Esophagus squamous epithelium (tissue), 5 donors: ENCODE measurements at places on chromosomes 11 and 22. TPM values are rescaled to one million over a fixed set of nuclear protein-coding genes. Genes with fewer than 3 reads are reported as not detected.

- no peak for DNase-seq
- no peak overlapping the region for H3K27ac ChIP-seq
- H3K36me3 ChIP-seq: no peaks in the 10 kb centered on the region
Measured at GRCh38 chr11:13098063-13098462, 88.9 kb downstream of the RASSF10 start.

MMP8 gene
- not detected for total RNA-seq

DNA sequence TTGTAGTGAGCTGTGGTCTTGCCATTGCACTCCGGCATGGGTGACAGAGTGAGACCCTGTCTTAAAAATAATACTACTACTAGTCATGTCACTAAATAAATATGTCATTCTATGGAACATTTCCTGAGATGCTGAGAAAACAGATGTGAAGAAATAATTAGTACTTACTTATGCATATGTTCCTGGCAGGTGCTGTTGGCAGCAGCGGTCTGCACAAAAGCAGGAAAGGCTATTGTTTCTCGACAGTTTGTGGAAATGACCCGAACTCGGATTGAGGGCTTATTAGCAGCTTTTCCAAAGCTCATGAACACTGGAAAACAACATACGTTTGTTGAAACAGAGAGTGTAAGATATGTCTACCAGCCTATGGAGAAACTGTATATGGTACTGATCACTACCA lies 8.8 kb downstream of the ARCN1 start:
- H3K36me3 ChIP-seq: peaks cover 6% of the 10 kb centered on the region
- no peak overlapping the region for H3K4me3 ChIP-seq
- DNase-seq: no peak
- no peaks in the 10 kb centered on the region for H3K27me3 ChIP-seq

DNA sequence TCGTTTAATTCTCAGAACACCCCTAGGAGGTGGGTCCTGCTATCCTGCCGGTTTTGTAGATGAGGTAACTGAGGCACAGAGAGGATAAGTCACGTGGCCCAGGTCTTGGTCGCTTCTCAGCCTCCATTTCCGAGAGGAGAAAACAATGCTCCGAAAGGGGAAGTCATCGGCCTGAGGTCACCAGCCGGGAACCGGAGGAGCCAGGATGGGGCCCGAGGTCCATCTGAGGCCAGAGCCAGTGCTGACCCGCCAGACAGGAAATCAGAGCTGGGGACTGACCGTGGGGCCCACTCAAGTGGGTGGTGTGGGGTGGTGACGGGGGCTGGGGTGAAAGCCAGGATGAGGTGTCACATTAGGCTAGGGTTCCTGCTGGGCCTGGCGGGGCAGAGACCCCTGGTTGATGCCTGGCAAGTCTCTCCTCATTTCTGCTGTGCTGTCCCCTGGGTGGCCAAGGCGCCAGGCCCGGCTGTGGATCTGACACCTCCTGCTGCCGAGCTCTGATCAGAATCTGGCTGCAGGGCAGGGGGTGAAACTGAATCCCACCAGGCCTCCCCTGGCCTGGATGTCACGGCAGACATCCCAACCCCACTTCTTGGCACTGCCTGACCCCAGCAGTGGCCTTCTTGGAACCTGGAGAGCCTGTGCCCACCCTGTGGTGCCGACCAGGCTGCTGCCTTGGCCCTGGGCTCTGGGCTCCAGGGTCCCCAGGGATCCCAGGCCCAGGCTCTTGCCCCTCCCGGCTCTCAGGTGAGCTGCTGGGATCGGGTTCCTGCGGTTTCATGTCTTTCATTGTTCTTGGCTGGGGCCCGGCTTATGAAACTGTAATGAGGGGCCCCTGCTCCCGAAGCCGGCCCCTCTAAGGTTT lies 12.0 kb downstream of the TRIOBP start:
- H3K36me3 ChIP-seq: no peaks in the 10 kb centered on the region
- no peak for DNase-seq
- no peak overlapping the region for H3K27ac ChIP-seq
- H3K4me3 ChIP-seq: no peak overlapping the region
- H3K4me1 ChIP-seq: peaks cover 14% of the 10 kb centered on the region
- H3K27me3 ChIP-seq: no peaks in the 10 kb centered on the region

ZPR1 gene
- total RNA-seq: 22.1 TPM

USH1C gene
- not detected for total RNA-seq

GLB1L2 gene
- total RNA-seq: 3.1 TPM

OR52I1 gene
- total RNA-seq: not detected

SLC22A9 gene
- not detected for total RNA-seq

- no peak overlapping the region for H3K4me3 ChIP-seq
- DNase-seq: no peak
- H3K36me3 ChIP-seq: no peaks in the 10 kb centered on the region
- H3K27ac ChIP-seq: no peak overlapping the region
- H3K27me3 ChIP-seq: no peaks in the 10 kb centered on the region
- peaks cover 5% of the 10 kb centered on the region for H3K4me1 ChIP-seq
Measured at GRCh38 chr11:77093987-77094840, 8.4 kb upstream of the OMP start.

- DNase-seq: no peak
- no peaks in the 10 kb centered on the region for H3K4me1 ChIP-seq
- H3K36me3 ChIP-seq: no peaks in the 10 kb centered on the region
- H3K4me3 ChIP-seq: no peak overlapping the region
- no peak overlapping the region for H3K27ac ChIP-seq
- H3K27me3 ChIP-seq: no peaks in the 10 kb centered on the region
Measured at GRCh38 chr11:27688076-27688475, 12.2 kb downstream of the BDNF start.

GRCh38 chr11:46249103-46249937 lies 28.1 kb upstream of the CREB3L1 start:
- no peak for DNase-seq
- no peak overlapping the region for H3K4me3 ChIP-seq
- H3K4me1 ChIP-seq: no peaks in the 10 kb centered on the region

DNA sequence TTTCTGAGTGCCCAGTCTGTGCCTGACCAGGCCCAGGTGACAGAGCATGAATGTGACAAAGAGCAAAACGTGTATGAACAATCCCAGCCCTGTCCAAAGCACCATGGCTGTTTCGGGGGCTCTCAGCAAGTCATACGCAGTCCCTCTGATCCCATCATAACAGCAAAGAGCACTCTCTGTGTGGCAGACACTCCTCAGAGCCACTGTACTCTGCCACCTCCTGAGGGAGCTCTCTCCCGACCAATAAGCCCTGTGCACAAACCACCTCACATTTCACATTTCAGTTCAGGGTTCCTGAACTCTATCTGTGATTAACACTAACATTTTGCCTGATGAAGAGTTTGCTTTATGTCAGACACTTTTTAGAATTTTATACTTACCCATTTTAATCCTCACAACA lies 6.6 kb downstream of the DGCR2 start:
- no peaks in the 10 kb centered on the region for H3K36me3 ChIP-seq
- no peaks in the 10 kb centered on the region for H3K27me3 ChIP-seq
- no peak overlapping the region for H3K27ac ChIP-seq
- peaks cover 23% of the 10 kb centered on the region for H3K4me1 ChIP-seq

NCR3LG1 gene
- total RNA-seq: 6.1 TPM

DNA sequence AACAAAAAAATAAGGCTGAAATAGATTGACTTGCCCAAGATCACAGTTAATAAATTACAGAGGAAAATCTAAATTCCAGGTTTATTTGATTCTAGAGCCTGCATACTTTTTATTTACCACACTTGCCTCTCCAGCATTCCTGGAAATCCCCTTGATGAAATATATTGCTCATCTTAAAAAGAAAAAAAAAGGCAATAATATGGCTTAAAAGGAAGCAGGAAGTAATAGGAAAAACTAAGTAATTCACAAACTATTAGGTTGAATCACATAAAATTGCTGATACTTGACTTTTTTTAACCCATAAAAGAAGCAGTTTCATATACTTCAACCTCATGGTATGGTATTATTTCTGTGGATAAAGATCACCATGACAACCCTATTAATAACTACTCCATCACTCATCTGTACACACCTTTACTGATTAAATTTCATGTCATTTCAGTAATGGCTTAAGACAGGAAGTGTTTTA lies 52.9 kb downstream of the COPB1 start:
- no peak for DNase-seq
- no peak overlapping the region for H3K4me3 ChIP-seq
- H3K27me3 ChIP-seq: no peaks in the 10 kb centered on the region
- no peaks in the 10 kb centered on the region for H3K4me1 ChIP-seq

PAMR1 gene
- 9.2 TPM for total RNA-seq

ARFIP2 gene
- 43.7 TPM for total RNA-seq

DNA sequence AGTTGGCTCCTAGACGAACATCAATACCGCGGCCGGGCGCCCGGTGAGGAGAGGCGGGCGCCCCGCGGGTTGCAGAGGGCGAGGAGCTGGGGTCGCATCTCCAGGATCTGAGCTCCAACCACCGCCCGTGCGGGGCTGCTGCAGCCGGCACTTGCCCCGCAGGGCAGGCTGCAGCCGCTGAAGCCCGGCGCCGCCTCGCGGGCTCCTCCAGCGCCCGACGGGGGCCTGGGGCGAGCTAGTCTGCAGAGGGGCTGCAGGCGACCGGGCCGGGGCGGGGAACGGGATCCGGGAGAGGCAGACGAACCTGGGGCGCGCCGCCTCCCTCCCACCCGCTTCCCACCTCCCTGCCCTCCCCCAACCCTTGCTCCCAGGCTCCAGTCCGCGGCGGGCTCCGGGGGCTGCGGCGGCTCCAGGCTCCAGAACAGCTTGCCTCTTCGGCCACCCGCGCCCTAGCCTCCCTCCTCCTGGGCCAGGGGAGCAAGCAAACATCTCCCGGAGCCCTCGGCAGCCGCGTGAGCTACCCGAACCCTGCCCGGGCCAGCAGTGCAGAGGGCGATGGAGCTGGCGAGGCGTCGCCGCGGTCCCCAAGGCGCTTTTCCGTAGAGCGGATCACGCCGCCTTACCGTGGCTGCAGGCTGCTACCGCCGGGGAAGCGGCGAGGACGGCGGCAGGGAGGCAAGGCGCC lies 802 bp downstream of the TENM4 start:
- H3K4me3 ChIP-seq: peak overlapping the region; percentile 67
- no peaks in the 10 kb centered on the region for H3K36me3 ChIP-seq
- peaks cover 14% of the 10 kb centered on the region for H3K27me3 ChIP-seq
- no peak for DNase-seq

TOMT gene
- not detected for total RNA-seq

- no peaks in the 10 kb centered on the region for H3K4me1 ChIP-seq
- H3K36me3 ChIP-seq: no peaks in the 10 kb centered on the region
- H3K27me3 ChIP-seq: no peaks in the 10 kb centered on the region
- no peak for DNase-seq
- H3K4me3 ChIP-seq: no peak overlapping the region
- no peak overlapping the region for H3K27ac ChIP-seq
Measured at GRCh38 chr11:42410251-42410955, 901.4 kb upstream of the API5 start.

MRGPRE gene
- 0.50 TPM for total RNA-seq

OR6T1 gene
- not detected for total RNA-seq

- H3K4me3 ChIP-seq: no peak overlapping the region
- H3K4me1 ChIP-seq: no peaks in the 10 kb centered on the region
- H3K27me3 ChIP-seq: no peaks in the 10 kb centered on the region
- H3K27ac ChIP-seq: no peak overlapping the region
Measured at GRCh38 chr11:18332302-18332701, 9.9 kb downstream of the GTF2H1 start.

- no peaks in the 10 kb centered on the region for H3K4me1 ChIP-seq
- H3K27ac ChIP-seq: no peak overlapping the region
- H3K4me3 ChIP-seq: no peak overlapping the region
- H3K36me3 ChIP-seq: peaks cover 7% of the 10 kb centered on the region
- no peaks in the 10 kb centered on the region for H3K27me3 ChIP-seq
Measured at GRCh38 chr22:25364736-25365241, 145.3 kb downstream of the CRYBB2 start.

DNA sequence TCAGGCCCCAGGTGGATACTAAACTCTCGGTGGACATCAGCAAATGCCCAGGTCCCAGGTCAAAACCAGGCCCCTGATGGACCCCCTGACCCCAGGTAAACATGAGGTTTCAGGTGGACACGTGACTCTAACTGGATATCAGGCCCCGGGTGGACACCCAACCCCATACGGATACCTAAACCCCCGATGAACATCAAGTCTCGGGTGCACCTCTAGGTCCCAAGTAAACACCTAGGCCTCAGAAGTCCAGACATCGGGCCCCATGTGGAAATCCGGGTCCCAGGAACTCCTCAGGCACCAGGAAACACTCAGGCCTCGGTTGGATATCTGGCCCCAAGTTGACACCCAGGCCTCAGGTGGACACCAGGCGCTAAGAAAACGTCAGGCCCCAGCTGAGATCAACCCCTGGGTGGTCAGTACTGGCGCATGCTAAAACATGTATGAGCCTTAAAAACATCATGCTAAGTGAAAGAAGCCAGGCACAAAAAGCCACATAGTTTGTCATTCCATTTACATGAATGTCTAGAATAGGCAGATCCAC lies 54.4 kb upstream of the SEPTIN5 start:
- no peaks in the 10 kb centered on the region for H3K27me3 ChIP-seq
- DNase-seq: no peak
- peaks cover 7% of the 10 kb centered on the region for H3K4me1 ChIP-seq
- no peak overlapping the region for H3K4me3 ChIP-seq

GRCh38 chr11:61776561-61777075 lies 15.8 kb downstream of the TMEM258 start:
- H3K4me1 ChIP-seq: peaks cover 9% of the 10 kb centered on the region
- no peak overlapping the region for H3K27ac ChIP-seq
- no peak overlapping the region for H3K4me3 ChIP-seq

RIC3 gene
- 14.1 TPM for total RNA-seq

RBMXL2 gene
- total RNA-seq: 0.19 TPM

- peaks cover 39% of the 10 kb centered on the region for H3K4me1 ChIP-seq
- no peaks in the 10 kb centered on the region for H3K36me3 ChIP-seq
- H3K4me3 ChIP-seq: peak overlapping the region; percentile 65
- peak overlapping the region; percentile 78 for H3K27ac ChIP-seq
- DNase-seq: no peak
- no peaks in the 10 kb centered on the region for H3K27me3 ChIP-seq
Measured at GRCh38 chr11:63937713-63938478, 906 bp upstream of the NAA40 start.

GRCh38 chr11:122779047-122779629 lies 59.2 kb upstream of the CRTAM start:
- no peaks in the 10 kb centered on the region for H3K27me3 ChIP-seq
- H3K36me3 ChIP-seq: no peaks in the 10 kb centered on the region
- H3K4me1 ChIP-seq: no peaks in the 10 kb centered on the region
- H3K4me3 ChIP-seq: no peak overlapping the region
- no peak for DNase-seq

APOA1 gene
- total RNA-seq: not detected

SLC6A5 gene
- total RNA-seq: not detected

GRCh38 chr22:32319861-32320406 lies 37.7 kb upstream of the RFPL3 start:
- H3K27me3 ChIP-seq: no peaks in the 10 kb centered on the region
- no peak overlapping the region for H3K4me3 ChIP-seq
- H3K27ac ChIP-seq: no peak overlapping the region
- H3K4me1 ChIP-seq: no peaks in the 10 kb centered on the region
- no peaks in the 10 kb centered on the region for H3K36me3 ChIP-seq

- peak overlapping the region; percentile 59 for H3K27ac ChIP-seq
- DNase-seq: no peak
- no peaks in the 10 kb centered on the region for H3K36me3 ChIP-seq
- H3K27me3 ChIP-seq: no peaks in the 10 kb centered on the region
Measured at GRCh38 chr22:46563381-46564083, 26.1 kb upstream of the CELSR1 start.

GLYATL1B gene
- total RNA-seq: not detected

GRCh38 chr11:10255388-10256125 lies 38.5 kb downstream of the SBF2 start:
- H3K36me3 ChIP-seq: no peaks in the 10 kb centered on the region
- no peak for DNase-seq

AQP11 gene
- not detected for total RNA-seq

RFPL2 gene
- total RNA-seq: not detected

CRYBB3 gene
- not detected for total RNA-seq
